ENCODE measurements at places on chromosomes 16 and 17.

- DNase-seq = no peak
These were observed 1.3 kb downstream of the YBX2 start for GRCh38 chr17:7293159-7293558.

DNA sequence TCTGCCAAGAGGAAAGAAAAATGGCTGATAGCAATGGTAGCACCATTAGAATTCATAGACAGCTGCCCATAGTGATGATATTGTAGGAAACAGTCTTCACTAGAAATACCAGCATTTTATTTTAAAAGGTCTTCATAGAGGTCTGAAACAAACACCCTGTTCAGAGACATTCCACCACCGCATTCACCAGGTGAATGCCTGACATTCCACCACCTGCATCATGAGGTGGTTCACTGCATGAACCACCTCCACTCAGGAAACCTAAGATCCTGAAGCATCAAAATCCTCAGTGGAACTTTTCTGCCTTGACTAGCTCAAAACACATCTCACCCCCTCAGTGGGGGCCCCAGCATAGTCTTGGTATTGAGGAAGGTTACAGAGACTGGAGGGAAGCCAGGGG, 91.5 kb upstream of the COX10 start:
- no peak for DNase-seq

GRCh38 chr17:78602246-78602645, 25.1 kb upstream of the DNAH17 start:
- no peak for DNase-seq

DNA sequence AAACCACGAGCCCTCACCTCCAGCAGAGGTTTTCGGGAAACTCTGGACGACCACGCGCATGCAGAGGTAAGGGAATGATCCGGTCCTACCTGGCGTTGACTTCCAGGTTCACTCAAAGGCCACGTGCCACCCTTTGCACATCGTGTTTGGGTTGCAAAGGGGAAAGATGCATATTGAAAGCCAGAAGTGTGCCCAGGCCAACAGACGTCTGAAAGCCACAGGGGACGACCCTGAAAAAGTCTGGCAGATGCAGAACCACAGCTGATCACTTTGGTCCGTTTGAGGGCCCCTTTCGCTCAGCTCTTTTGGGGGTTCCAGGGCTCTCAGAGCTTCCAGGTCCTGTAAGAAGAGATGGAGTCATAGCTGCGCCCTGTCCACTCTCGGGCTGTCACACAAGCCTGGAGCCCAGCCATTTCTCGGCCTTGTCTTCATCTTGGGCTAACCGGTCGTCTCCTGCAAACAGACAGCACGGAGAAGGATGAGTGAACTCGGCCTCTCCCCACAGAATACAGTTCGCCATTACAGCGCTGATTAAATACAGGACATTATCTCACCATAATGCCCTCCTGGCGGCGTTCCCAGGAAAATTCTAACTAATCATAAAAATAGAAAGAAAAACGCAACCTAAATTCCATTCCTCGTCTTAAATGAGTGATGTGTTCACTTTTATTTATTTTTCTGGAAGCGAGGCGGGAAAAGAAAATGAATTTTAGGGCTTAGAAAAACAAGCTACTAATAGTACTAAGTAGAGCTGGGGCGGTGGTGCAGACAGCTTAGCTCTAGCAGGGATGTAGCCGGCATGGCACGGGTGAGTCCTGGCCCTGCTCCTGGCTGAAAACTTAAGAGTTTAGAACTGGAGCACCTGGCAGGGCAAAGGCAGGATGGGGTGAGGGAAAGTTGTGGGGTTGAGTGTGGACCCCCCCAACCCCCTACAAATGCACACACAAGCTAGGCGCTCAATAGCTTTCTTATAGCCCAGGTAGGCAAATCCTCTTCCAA, 45.5 kb upstream of the ZFHX3 start:
- DNase-seq = no peak

DNA sequence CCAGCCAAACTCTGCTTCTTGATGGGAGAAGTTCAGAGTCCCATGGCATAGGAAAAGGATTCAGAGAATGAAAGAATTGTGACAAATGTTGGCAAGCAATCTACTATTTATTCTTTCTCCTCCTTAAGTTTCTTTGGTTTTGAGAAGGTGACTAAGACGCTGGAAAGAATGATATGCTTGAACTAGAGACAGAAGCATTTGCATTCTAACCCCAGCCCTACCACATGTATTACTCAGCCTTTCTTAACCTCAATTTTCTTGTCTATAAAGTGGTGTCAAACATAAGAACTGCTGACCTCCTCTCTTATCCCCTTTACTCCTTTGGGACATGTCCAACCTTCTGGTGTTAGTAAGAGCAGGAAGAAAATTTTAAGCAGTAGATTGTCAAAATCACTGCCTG, 124.7 kb downstream of the HS3ST2 start:
- DNase-seq = no peak

DNA sequence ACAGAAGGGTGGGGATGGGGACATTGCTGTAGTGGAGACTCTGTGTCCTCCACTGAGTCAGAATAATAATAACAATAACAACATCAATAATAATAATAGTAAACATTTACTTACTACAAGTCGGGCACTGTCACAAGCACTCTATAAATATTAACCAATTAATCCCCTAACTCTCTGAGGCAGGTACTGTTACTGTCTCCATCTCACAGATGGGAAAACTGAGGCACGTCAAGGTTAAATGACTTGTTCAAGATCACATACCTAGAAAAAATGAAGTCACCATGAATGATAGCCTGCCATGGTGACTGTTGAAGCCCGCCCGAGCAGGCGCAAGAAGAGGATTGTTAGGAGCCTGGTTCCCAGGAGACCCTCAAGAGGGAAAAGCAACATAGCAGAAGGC, 10.2 kb downstream of the PRR29 start:
- DNase-seq = no peak

- no peak for DNase-seq
These were observed 29.8 kb downstream of the STAT3 start for GRCh38 chr17:42358434-42358833.

GRCh38 chr17:45954914-45955313, 44.1 kb upstream of the STH start:
- no peak for DNase-seq
